ENCODE measurements at places on chromosomes 12 and 14.

- no peak overlapping the region for H3K4me3 ChIP-seq
- no peaks in the 10 kb centered on the region for H3K36me3 ChIP-seq
- no peak overlapping the region for H3K27ac ChIP-seq
- no peaks in the 10 kb centered on the region for H3K27me3 ChIP-seq
Observed at GRCh38 chr12:75781532-75782046, 250.0 kb downstream of the PHLDA1 start.

DNA sequence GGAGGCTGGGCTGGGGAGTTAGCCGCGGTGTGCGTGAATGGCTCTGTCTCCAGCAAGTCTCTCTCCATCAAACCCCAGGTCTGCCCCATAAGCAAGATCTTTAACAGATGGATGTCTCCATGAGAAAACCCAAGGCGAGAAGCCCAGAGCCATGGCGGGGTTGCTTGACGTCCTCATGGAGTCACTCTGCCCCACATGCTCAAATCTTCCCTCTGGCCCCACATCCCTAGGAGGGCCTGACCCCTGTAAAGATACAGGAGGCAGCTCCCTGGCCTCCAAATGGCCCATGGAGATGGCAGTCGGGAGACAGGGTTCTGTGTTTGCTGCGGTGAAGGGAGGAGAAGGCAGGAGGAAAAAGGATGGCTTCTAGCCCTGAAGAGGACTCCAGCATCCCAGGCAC, 49.3 kb downstream of the C14orf132 start:
- no peaks in the 10 kb centered on the region for H3K4me1 ChIP-seq
- H3K36me3 ChIP-seq = no peaks in the 10 kb centered on the region
- H3K4me3 ChIP-seq = no peak overlapping the region
- DNase-seq = no peak

DNA sequence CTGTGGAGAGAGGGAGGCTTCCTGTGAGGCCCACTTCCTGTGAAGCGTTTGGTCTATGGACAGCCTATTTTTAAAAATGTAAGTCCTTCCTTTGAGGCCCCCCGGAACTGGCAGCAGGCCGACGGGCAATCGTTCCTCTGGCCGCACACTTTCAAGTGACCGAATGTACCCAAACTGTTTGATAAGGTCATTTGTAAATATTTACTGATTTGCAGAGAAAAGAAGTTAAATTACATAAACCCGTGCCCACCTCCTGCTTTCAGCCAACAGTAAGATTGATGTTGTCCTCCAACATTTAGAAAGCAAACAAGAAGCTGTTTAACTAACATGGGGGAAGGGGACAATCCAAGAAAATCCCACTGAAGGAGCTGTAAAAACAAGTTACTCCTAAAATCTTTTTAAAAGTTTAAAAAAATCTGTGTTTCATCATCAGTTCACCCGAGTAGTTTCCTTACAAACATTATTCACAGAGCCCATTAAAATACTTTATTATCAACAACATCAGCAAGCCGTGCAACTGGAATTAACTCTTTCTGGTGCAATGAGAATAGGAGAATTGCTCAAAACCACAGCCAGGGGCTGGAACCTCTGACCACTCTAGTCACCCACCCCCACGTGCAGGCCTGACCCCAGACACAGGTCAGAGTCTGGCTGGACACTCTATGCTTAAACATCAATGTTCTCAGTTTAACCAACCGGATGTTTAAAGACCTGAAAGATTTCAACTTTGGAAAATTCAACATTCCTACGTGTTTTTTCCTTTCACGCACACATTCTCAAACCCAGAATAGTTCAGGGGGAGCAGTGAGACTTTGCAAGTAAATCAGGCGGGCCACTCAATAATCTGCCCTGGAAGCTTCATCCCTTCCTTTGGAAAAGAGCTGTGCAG, 65.3 kb downstream of the FOXN3 start:
- peak overlapping the region; percentile 38 for H3K27ac ChIP-seq
- peaks cover 15% of the 10 kb centered on the region for H3K36me3 ChIP-seq
- H3K27me3 ChIP-seq = no peaks in the 10 kb centered on the region
- H3K4me3 ChIP-seq = no peak overlapping the region
- no peak for DNase-seq

DNA sequence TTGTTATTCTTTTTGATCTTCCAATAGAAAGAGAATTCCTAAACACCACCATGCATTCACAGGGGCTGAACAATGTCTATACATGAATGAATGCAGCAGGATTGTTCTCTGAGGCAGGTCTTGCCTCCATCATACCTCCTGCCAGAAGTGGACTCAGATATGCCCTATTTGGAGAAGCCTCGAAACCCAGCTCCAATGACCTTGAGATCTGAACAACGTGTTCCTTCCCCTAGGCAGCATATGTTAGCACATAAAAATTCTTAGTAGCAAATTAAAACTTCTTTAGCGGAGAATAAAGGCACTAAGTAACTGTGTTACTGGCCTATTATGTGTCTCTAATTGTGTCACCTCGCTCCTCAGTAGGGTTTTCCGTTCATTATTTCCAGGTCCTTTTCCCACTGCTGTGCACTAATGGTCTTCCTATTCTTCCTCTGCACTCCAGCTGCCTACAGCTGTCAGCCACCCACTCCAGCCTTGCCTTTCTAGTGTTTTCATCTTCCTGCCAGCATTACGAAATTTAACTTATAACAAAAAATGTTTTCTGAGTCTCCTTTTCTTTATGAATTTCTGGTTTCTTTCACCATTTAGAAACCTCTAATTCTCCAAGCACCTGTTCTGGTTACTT, 62.6 kb upstream of the IGF1 start:
- no peaks in the 10 kb centered on the region for H3K36me3 ChIP-seq
- no peaks in the 10 kb centered on the region for H3K4me1 ChIP-seq
- no peak overlapping the region for H3K27ac ChIP-seq
- no peak overlapping the region for H3K4me3 ChIP-seq

GRCh38 chr14:63555572-63555971, 12.4 kb upstream of the PPP2R5E start:
- H3K27me3 ChIP-seq = no peaks in the 10 kb centered on the region
- no peak overlapping the region for H3K4me3 ChIP-seq
- no peaks in the 10 kb centered on the region for H3K4me1 ChIP-seq

DNA sequence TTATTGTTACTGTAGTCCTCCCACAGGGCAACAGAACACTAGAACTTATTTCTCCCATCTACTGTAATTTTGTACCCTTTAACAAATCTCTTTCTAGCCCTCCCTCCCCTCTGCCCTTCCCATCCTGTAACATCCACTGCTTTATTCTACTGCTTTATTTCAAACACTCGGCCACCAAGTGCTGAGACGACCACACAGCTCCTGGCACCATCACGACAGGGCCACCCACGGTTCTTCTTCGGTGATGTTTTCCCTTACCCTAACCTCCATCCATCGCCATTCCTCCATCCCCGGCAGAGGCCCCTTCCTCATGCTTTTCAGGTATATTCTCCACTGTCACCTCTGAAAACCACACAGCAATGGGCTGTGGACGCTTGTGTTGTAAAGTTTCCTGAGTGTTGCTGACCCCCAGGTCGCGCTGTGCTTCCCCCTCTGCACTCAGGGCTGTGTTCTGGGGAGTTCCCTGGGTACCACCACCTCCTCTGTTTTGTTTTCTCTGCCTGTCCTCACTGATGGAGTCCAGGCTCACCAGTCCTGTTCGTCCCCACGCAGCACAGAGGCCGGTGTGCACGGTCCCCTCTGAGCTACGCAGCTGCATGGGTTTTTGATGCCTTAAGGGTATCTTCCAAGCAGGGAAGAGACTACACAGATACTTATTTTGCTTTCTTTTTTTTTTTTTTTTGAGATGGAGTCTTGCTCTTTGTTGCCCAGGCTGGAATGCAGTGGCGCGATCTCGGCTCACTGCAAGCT, 207.2 kb upstream of the TMEM132C start:
- no peaks in the 10 kb centered on the region for H3K36me3 ChIP-seq
- H3K27me3 ChIP-seq = no peaks in the 10 kb centered on the region
- no peak overlapping the region for H3K4me3 ChIP-seq
- H3K4me1 ChIP-seq = no peaks in the 10 kb centered on the region

- no peaks in the 10 kb centered on the region for H3K27me3 ChIP-seq
- H3K4me1 ChIP-seq = no peaks in the 10 kb centered on the region
- H3K4me3 ChIP-seq = no peak overlapping the region
- no peak overlapping the region for H3K27ac ChIP-seq
Observed at GRCh38 chr14:92944976-92945375, 22.0 kb downstream of the CHGA start.

DNA sequence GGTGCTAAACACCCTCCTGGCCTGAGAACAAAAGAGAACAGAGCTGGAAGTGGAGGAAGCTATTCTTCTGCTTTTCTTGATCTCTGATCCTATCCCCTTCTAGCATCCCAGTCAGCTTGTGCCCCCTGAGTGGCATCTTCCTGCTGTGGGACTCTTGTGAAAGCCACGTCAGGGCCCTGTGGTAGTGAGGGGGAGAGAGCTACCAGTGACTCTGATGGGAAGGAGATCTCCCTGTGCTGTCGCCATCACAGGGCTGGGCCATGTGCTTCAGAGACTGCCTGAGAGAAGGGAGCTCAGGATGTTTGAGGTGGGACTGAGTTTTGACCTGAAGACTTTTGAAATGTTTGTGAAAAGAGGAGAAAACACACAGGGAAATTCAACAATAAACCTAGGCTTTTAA, 107.6 kb upstream of the FUT8 start:
- no peak for DNase-seq
- no peaks in the 10 kb centered on the region for H3K27me3 ChIP-seq
- H3K27ac ChIP-seq = no peak overlapping the region
- H3K4me1 ChIP-seq = no peaks in the 10 kb centered on the region
- no peak overlapping the region for H3K4me3 ChIP-seq

DNA sequence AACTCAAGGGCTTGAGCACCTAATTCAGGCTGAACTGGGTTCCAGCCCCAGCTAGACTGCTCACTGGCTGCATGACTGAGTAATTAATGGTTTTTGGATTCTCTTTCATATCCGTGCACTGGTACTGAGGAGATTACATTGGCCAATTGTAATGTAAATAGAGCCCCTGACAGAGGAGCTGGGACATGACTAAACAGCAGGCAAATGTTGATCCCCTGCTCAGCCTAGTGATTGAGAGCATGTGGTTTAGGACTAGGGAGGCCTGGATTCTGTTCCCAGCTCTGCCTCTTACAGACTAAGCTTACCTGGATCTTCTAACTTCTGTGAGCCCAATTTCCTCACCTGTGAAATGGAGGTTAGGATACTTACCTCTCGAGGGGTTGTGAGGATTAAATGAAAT, 204.3 kb downstream of the ESR2 start:
- H3K36me3 ChIP-seq = peaks cover 10% of the 10 kb centered on the region
- H3K27me3 ChIP-seq = no peaks in the 10 kb centered on the region
- H3K27ac ChIP-seq = no peak overlapping the region

DNA sequence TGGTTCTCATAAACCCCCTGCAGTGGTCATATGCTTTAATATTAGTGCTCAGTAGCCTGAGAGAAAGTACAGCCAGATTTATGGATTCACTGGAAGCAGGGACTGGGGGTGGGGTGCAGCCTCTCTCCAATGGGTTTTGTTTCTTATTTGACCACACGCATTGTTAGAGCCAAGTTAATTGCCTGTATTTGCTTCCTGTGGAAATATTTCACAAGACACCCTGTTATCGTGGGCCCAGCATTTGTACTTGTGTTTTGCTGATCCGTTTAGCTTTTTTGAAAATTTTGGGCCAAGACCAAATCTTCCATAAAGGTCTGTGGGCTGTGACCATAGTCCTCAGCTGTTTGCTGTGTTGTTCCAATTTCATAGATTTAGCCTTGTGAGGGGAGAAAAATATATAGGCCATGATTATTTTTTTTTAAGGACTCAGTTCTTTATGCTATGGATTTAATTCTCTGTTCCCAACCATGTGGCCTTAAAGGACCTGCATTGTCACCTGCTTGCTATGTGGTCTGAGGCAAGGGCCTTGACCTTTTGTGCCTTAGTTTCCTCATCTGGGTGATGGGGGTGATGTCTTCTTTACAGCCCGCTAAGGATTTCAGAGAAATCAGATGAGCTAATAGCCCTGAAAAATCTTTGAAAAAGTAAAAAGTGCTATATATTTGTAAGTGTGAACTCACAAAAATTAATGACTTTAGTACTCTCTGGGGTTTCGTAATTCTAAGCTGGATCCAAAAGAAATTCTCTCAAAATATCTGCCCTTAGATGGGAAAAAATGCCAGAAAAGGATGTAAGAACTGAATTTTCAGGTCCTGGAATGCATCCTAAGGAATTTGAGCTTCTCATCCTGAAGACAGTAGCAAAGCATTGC, 370.2 kb downstream of the DPF3 start:
- no peak for DNase-seq
- no peak overlapping the region for H3K4me3 ChIP-seq
- no peaks in the 10 kb centered on the region for H3K4me1 ChIP-seq
- no peaks in the 10 kb centered on the region for H3K36me3 ChIP-seq
- no peaks in the 10 kb centered on the region for H3K27me3 ChIP-seq
- no peak overlapping the region for H3K27ac ChIP-seq

GRCh38 chr14:32693114-32693513, 245.6 kb upstream of the NPAS3 start:
- no peak overlapping the region for H3K27ac ChIP-seq
- no peak for DNase-seq
- H3K27me3 ChIP-seq = no peaks in the 10 kb centered on the region
- H3K36me3 ChIP-seq = no peaks in the 10 kb centered on the region
- H3K4me3 ChIP-seq = no peak overlapping the region
- no peaks in the 10 kb centered on the region for H3K4me1 ChIP-seq

DNA sequence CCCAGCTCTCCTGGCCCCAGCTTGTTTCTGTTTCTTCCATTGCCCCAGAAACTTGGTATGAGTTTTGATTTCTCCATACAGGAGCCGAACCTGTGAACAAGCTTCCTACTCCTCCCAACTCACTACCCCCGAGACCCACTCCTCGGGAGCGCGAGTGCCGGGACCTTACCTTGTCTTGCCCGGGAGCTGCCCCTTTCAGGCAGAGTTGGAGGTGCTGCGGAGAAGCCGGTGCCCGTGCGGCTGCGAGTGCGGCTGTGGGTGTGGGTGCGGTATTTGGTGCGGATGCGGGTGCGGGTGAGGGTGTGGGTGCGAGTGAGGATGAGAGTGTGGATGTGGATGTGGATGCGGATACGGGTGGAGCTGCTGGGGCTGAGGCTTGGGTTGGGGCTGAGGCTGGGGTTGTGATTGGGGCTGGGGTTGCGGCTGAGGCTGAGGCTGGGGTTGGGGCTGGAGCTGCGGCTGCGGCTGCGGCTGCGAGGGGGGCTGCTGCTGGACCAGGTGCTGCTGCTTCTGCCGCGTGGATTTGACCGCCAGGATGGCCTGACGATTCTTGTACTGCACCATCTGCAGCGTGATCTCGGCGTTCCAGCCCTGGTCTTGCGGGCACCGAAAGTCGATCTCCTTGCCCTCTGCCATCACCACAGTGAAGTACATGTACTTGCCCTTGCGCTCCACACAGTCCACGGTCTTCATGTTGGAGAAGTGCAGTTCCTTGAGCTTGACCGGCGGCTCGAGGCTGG, 1.1 kb downstream of the PHLDA1 start:
- no peaks in the 10 kb centered on the region for H3K36me3 ChIP-seq
- H3K27me3 ChIP-seq = no peaks in the 10 kb centered on the region
- H3K4me1 ChIP-seq = peaks cover 21% of the 10 kb centered on the region
- no peak for DNase-seq

- no peak overlapping the region for H3K27ac ChIP-seq
- H3K27me3 ChIP-seq = no peaks in the 10 kb centered on the region
- no peak overlapping the region for H3K4me3 ChIP-seq
- H3K36me3 ChIP-seq = no peaks in the 10 kb centered on the region
- H3K4me1 ChIP-seq = no peaks in the 10 kb centered on the region
- no peak for DNase-seq
Observed at GRCh38 chr14:35934499-35934898, 108.4 kb downstream of the BRMS1L start.
